Activated T-helper 1 cell treated with anti-CD3 and anti-CD28 coated beads, Interleukin-2, amount 50 U/mL, for 16 hours (primary cell): ENCODE measurements at places on chromosomes 5 and 9.

- peak; percentile 70 for DNase-seq
These were observed 5.9 kb upstream of the EGR1 start for GRCh38 chr5:138459311-138459933.

DNA sequence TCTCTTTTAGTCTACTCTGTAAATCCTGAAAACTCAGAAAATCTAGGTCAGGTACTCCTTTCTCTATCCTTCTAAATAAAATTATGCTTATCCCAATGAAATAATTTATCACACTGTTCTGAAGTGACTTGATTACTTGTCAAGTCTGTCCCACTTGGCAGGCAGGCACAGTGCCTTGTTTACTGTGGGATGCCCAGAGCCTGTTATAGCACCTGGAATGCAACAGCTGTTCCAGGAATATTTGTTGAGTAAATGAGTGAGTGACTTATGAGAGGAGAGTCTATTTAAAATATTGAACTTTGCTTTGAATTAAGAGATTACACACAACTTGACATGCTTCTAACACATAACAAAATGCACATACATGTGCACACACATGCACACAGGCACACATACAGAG, 130.0 kb downstream of the MPDZ start:
- DNase-seq: no peak

GRCh38 chr9:38003230-38003629, 65.8 kb downstream of the SHB start:
- DNase-seq: no peak

- no peak for DNase-seq
These were observed 23.1 kb upstream of the CFAP157 start for GRCh38 chr9:127683723-127684122.

DNA sequence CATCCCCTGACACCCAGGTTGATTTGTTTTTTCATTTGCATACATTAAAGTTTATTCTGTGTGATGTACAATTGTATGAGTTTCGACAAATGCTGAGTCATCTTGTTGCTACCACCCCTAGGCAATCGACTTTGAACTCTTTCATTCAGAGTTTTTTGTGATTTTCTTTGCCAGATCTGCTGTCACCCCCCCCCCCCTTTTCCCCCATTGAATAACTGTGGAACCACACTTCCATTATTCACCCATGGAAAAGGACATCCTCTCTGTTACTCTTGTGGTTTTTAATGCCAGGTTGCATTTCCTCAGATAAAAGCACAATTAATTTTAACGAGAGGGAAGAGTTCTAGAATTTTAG, 13.7 kb upstream of the FAM120AOS start:
- DNase-seq: no peak

DNA sequence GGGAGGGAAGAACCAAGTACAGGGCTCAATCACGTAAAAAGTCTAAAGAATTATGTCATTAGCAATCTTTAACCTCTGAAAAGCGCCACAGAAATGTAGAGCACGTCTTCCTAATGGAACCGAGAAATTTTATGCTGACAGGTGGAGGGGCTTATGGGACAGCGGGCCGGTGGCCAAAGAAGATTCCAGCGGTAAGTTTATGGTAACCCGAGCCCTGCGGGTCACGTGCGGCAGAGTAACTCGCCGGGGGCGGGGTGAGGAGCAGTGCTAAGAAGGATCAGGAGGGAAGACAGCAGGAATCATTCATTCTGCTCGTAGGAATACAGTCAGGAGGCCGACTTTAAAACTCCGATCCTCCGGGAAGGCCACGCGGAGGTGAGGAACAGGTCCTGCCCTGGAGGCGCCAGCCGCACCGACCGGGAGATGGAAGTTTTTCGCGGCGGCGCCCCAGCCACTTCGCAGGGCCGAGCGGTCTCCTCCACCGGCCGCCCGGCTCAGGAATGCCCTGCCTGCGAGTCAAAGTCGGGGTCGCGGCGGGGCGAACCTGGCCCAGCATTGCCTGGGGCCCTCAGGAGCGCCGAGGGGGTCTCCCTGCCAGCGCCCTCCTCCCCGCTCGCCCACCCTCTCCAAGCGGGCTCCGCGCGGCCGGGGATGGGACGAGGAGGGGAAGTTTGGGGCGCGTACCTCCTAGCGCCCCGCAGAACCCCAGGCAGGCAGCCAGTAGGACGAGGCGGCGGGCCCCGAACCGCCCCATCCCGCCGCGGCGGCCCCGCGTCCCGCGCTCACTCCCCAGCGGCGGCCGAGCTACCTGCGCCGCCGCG, 101.8 kb downstream of the ESM1 start:
- no peak for DNase-seq

DNA sequence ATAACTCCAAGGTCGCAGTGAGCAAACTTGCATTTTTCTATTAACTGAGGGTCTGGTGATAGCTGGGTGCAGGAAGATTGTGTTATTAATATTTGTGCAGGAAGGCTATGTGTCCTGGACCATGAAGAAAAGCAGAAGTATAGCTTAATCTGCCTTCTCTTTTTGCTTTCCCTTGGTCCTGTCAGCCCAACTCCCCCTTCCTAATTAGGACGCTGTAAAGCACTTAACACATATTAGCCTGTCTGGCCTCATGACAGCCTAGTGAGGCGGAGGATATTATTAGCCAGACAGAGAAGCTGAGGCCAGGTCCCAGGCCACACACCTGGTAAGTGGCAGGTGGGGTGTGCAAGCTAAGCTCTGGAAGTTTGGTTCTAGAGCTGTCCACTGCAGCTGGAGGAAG, 29.5 kb downstream of the SLC46A2 start:
- DNase-seq: no peak

DNA sequence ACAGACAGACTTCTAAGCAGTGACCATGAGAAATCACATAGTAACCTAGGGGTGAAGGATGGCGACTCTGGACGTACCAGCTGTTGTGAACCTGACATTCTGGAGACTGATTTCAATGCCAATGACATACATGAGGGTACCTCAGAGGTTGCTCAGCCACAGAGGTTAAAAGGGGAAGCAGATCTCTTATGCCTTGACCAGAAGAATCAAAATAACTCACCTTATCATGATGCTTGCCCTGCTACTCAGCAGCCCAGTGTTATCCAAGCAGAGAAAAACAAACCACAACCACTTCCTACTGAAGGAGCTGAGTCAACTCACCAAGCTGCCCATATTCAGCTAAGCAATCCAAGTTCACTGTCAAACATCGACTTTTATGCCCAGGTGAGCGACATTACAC, 38.0 kb upstream of the CCDC152 start:
- DNase-seq: no peak

DNA sequence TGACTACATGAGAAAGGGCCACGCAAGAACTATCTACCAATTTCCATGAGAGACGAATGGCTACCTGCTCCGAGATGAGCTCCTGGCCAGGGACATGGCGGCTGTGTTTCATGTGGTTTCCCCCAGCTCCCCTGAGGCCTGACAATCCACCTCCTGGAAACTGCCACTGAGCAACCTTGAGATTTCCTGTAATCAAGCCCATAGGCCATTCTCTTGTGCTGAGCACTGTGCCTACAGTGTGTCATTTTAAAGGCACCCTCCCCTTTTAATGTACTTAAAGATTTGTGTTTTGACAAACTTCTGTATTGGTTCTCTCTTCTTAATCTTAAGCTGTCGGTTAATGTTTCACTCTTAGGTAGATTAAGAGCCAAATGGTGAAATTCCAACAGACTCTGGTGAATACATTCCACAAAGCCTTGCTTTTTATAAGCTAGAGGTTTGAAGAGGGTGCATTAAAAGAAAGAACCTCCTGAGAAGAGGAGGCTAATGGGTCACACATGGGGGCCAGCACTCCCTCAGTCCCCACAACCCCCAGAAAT, 72.3 kb downstream of the SECISBP2 start:
- DNase-seq: no peak

GRCh38 chr5:77640589-77641396, 2.3 kb upstream of the OTP start:
- no peak for DNase-seq

- DNase-seq: no peak
These were observed 145.4 kb upstream of the IER5L start for GRCh38 chr9:129323376-129323998.

- no peak for DNase-seq
These were observed 136.4 kb downstream of the SAXO1 start for GRCh38 chr9:18896531-18897179.

DNA sequence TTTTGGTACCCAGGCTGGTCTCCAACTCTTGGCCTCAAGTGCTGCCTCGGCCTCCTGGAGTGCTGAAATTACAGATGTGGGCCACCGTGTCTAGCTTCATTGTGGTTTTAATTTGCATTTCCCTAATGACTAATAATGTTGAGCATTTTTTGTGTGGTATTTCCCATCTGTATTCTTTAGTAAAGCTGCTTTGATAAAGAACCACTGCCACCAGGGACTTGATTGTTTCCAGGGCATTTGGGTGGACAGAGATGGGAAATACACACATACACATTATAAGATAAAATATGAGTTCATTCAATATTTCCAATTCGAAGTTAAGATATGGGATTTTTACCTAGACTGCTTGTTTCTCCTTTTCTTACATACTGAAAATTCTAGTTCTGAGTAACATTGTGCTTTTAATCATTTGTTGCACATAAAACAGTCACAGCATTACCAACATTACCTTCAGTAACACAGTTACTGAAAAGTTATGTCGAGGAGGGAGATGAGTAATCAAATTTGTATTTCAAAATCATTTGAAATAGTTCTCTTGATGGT, 28.9 kb downstream of the HABP4 start:
- no peak for DNase-seq

GRCh38 chr5:74892921-74893320, 26.7 kb upstream of the FAM169A start:
- no peak for DNase-seq

GRCh38 chr9:123175854-123176629, 92.3 kb downstream of the STRBP start:
- no peak for DNase-seq

DNA sequence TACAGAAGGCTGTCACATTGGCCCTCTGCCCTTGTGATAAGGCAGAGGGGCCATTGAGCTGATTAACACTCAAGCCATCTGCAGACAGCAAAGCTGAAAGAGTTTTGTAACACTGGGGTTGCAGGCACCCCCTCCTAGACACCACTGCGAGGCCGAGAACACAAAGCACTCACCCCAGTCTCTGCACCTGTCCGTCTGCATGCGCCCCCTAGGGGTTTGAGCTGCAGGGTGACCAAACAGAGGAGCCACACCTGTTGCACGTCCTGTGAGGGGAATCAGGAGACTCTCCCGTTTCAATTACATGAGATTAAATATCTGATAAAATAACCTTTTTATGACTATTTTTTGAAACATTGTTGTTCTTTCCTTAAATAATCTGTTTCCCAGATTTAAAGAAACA, 1180.4 kb downstream of the CDH9 start:
- DNase-seq: no peak

DNA sequence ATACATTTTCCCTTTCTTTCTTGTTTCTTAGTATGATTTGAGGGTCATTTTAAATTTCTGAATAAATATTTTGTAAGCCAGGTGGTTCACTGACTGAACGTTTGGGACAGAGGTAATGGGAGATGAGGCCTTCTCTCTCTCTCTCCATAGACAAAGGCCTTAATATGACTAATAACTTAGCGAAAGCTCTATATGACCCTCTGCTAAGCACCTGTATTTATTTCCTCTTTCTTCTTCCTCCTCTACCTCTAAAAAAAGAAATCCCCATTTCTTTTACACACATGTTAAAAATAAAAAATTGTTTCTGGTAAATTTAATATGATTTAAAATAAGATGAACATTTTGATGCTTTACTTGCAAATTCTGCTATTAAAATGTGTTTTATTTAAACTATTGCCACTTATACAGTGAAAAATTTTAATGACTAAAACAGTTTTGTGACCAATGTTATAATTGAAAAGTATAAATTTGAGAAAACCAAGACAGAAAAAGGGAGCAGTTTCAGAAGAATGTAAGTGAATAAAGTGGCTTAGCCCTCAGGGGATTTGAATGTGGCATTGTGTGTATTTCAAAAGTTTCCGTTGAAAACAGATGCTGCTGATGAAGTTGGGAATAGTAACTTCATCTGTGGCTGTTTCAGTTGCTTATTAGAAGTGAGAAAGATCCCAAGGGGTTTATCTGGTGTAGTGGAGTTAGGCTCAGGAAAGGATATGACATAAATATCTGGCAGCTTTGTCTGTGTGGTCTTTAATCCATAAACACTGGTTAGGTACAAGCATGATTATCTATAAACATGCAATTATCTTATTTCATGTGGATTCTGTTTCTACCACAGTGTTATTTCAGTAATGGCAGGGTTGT, 128.6 kb upstream of the GRHPR start:
- DNase-seq: no peak

DNA sequence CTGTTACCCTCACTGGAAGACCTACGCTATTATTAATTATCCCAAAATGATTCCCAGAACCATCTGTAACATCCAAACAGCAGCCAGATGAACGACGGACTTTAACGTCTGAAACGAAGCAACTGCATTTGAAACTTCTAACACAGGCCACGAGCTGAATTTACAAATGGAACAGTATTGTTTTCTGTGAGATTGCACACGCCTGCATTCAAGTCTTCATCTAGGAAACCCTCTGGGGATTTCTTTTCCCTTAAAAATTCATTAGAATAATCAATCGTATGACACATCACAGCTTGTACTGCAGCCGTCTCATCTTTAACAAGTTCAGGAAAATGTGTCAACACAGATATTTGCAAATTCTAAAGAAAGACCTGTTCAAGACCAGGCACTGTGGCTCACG, 80.2 kb downstream of the MYO10 start:
- DNase-seq: no peak

- no peak for DNase-seq
These were observed 66.0 kb upstream of the PTPRD start for GRCh38 chr9:10678790-10679189.

- no peak for DNase-seq
These were observed 29.5 kb upstream of the PLIN2 start for GRCh38 chr9:19156805-19157204.

DNA sequence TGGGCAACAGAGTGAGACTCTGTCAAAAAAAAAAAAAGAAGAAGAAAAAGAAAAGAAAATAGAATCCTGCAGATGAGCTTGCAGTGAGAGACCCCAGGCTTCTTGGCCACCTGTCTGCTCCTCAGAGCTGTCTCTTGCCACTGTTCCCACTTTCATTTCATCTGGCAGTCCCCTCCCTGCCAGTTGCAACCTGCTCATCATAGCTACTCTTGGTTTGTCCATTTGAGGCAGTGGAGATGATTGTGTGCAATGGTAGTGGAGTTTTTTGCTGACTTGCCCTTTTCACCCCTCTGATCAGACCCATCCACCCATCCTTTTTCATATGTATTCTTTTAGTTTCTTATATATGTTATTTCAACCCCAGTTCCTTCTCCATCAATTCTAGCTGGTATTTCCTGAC, 28.7 kb downstream of the ANKRD33B start:
- no peak for DNase-seq

DNA sequence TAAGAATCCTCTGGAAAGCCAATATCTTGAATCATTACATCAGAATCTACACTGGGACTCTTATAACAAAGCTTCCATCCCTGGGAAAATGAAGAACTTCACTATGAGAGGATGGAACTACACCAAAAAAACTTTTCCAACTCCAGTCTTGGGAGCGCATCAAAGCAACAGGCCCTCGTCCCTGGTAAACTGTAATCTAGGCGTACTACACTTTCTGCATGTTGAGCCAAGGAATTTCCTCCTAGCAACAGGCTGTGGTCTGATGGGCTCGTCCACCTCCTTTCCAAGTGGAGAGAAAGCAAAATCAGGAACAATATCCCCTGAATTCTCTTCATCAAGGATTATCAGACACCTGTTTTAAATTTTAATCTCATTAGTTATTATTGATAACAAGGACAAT, 94.1 kb downstream of the NFIB start:
- DNase-seq: no peak
